ENCODE measurements at places on chromosomes 4 and X.

DNA sequence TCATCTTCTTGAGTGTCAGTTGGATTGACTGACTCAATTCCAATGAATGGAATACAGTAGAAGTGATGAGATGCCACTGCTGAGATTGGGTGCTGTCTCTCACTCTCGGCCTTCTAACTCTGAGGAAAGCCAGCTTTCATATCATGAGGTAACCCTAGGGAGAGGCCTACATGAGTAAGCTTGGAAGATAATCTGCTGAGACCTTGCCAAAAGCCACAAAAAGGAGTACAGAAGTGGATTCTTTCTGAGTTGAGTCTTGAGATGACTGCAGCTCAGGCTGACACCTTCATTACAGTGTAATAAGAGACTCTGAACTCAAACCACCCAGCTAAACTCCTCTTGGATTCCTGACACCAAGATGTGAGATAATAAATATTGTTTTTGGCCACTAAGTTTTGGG, 537.4 kb upstream of the MAGEB18 start:
- DNase-seq: no peak

DNA sequence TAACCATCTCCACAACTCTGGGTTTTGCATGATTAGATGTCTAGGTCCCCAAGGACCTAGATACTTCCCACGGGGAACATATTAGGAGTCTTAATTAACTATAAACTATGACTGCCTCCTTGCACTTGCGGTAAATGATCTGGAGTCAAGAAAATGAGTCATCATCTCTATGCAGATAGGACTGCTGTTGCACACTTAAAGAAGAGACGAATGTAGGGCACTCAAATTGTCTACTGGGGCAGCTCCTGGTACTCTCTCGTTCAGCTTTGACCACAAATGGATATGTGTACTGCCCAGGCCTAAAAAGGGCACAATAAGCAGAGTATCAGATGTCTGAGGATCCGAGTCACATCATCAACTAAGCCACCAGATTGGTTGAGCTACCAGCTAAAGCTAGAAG, 1783.4 kb upstream of the AGA start:
- DNase-seq: no peak

DNA sequence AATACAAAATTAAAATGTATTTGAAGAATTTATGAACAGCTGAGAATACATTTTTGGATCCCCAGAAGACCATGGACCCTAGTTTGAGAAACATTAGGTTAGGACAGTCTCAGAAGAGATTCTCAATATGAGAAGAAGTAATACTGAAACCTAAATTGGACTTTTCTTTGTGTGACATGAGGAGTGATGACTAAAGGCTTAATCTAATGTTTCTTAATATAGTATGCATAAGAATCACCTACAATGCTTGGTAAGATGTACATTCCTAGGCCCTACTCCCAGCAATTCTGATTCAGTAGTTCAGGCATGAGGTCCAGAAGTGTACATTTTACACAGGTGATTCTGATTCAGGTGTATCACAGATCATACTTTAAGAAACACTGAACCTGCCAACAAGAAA, 31.6 kb upstream of the HUWE1 start:
- no peak for DNase-seq

DNA sequence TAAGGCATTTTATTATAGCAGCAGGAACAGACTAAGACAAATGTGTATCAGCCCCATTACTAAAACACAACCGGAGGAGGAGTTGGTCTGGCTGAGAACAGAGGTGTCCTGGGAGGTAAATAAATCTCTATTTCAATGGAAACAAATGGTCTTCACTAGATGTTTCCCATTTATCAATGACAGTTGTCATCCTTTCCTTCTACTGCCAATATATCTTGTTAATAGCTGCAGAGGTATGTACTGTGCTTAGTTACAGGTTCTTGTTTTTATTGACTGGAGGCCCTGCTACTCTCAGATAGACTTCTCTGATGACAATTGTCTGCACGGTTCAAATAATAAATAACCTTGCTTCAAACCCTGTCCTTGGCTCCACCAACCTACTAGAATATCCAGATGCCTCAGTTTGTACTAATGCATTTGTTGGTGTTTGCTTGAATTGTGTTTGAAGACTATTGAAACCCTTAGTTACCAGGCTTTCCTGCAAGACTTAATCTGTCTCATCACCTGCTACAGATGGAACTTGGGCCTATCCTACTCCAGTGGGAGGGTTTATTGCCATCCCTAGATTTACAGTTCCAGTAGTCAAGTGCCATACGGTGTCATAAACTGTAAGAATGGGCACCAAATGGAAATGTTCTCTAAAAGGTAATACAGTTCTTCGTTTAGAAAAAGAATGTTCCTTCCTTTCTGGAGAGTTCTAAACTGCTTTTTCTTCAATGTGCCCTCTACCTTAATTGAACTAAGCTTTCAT, 29.8 kb upstream of the HPGDS start:
- no peak for DNase-seq

- no peak for DNase-seq
Observed at GRCh38 chr4:52676536-52676935, 17.4 kb upstream of the USP46 start.

DNA sequence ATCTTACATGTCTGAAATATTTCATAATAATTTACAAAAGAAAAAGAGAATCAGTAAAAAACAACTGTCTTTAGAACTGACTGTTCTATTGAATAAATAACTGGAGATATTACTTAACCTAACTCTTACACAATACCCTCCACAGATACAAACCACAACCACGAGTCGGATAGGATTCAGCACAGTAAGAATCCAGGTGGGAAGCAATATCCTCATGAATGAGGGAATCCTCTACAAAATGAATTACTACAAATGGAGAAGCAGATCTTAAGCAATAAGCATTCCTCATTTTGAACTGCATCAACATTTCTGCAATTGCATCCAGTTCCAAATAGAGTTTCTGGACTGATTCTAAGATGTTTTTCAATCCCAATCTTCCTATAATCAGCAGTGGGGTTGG, 227.1 kb downstream of the SH2D1A start:
- no peak for DNase-seq

GRCh38 chrX:20414066-20414465, 147.4 kb upstream of the RPS6KA3 start:
- no peak for DNase-seq

DNA sequence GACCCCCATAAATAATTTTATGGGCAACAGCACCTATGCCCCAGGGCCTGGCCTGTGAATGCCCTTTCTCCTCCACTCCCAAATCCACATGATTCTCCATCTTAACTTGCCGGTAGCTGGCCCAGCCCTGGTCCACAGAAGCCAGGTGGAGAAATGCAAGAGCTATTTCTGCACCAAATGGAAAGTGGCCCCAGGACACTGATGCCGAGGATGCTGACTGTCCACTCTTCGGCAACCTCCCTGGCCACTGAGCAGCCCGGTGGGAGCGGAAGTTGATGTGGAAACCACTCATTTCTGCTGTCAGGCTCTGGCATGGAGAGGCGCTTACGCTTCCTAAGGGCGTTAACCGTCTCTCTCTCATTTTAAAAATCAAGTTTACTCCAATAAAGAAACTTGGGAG, 58.8 kb downstream of the JAKMIP1 start:
- no peak for DNase-seq

GRCh38 chr4:137892134-137892533, 350.0 kb downstream of the SLC7A11 start:
- DNase-seq: no peak

- DNase-seq: no peak
Observed at GRCh38 chrX:6223516-6223915, 5.2 kb downstream of the NLGN4X start.

DNA sequence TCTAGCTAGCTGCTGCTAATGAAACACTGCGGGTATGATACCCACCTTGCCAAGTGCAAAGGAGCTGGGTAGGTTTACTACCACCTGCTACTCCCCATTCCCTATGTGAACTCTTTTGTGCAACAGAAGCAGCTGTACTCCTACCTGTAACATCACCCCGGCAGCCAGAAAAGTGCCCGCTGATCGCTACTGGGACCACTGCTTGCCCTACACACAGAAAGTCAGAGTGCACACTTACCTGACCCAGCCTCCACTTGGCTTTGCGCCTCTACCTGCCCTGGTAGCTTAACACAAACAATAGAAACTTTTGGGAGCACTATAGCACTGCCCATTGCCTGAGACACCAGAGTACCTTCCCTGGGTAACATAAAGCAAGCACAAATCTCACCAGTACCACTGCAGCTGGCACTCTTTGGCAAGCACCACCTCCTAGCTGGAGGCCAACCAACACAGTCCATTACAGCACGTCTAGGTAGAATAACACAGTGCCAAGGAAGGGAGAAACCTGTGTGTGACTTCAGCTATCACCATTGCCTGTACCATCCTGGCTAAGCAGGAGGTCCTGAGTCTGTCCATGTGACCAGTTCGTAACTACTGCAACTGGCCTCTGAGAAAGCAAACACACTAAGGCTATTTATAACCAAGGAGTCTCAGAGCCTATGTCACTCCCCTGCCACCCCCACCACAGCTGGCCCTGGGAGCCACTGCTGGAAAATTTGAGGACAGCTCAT, 80.1 kb downstream of the CENPC start:
- DNase-seq: no peak

- DNase-seq: peak; percentile 69
Observed at GRCh38 chr4:53592122-53592521, 836 bp upstream of the LNX1 start.

- peak; percentile 69 for DNase-seq
Observed at GRCh38 chrX:9147726-9148125, 113.8 kb upstream of the FAM9B start.

- DNase-seq: peak; percentile 87
Observed at GRCh38 chrX:129957241-129958082, 25.0 kb upstream of the BCORL1 start.

- no peak for DNase-seq
Observed at GRCh38 chrX:113980953-113981352, 602.9 kb upstream of the HTR2C start.

- peak; percentile 87 for DNase-seq
Observed at GRCh38 chr4:38759113-38759789, 23.5 kb downstream of the TLR10 start.

DNA sequence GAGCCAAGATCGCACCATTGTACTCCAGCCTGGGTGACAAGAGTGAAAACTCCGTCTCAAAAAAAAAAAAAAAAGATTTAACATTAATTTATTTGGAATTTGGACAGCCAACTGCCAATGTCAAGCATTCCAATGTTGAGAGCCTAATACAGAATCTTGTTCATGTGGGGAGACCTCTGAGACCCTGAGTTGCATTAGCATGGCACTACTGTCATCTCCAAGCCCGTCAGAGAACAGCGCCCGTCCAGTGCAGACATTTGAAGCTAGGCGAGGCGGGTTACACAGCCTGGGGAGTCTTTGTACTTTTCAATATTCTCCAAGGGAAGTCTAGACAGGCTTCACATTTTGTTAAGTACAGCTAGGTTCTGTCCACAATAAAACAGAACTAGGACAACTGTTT, 126.7 kb downstream of the CHRNA9 start:
- no peak for DNase-seq

- no peak for DNase-seq
Observed at GRCh38 chrX:21476909-21477308, 102.7 kb downstream of the CNKSR2 start.

GRCh38 chr4:169675825-169676224, 55.4 kb downstream of the CLCN3 start:
- DNase-seq: no peak

GRCh38 chrX:118025226-118025625, 91.4 kb downstream of the KLHL13 start:
- DNase-seq: no peak

DNA sequence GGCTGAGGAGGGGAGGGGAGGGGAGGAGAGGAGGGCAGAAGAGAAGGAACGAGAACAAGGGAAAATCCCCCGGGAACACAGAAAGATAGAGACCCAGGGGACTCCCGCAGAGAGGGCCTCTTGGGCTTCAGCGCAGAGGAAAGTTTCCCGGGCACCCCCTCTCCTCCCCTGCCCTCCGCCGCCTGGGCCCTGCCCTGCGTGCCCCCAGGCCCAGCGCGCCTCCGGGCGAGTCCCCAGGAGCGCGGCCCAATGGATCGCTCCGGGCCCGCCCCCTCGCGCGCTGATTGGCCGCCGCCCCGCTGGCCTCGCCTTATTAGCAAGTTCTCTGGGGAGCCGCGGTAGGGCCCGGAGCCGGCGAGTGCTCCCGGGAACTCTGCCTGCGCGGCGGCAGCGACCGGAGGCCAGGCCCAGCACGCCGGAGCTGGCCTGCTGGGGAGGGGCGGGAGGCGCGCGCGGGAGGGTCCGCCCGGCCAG, at the start of gene MSX1:
TSS of gene MSX1 (plus strand) at position 341 of the 474 bp plus-strand sequence. CDS start 235 bp downstream, outside the sequence.
- DNase-seq: peak; percentile 97

DNA sequence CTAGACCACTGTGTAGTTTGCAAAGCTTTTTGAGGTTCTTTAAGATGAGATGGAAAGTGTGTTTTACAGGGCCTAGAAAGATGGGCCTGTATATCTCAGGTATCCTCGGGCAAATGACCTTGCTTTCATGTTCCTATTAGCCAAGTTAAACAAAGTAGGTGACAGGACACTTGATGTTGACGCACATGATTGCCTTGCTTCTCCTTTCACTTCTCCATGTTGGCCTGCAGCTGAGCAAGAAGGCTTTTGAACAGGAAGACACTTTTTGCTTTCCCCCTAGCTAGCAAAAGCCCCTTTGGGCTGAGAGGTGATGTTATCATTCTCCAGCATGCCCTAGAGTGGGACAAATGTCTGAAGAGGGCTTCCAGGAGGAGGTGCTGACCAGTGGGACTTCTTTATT, 202.1 kb downstream of the GPC3 start:
- DNase-seq: no peak

DNA sequence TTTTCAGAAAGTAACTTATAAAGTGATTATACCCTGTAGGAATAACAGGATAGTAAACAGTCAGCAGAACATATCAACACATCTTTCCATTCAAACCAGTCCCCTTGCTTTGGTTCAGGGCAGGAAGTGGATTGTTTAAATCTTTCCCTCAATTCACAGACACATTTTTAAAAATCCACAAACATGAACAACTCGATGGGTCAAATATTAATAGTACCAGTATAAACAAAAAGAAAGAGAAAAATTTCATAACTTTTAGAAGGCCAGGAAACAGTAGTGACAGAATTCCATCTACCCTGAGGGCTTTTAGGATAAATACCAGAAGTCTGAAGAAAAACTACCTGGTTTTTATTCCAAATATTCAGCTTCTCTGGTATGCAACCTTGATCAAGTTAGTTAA, 1072.8 kb upstream of the PABPC4L start:
- no peak for DNase-seq

GRCh38 chrX:109352066-109352588, 129.8 kb downstream of the GUCY2F start:
- DNase-seq: no peak

- no peak for DNase-seq
Observed at GRCh38 chrX:40391662-40392061, 189.1 kb upstream of the ATP6AP2 start.

GRCh38 chr4:121464854-121465253, 84.0 kb upstream of the QRFPR start:
- DNase-seq: no peak

DNA sequence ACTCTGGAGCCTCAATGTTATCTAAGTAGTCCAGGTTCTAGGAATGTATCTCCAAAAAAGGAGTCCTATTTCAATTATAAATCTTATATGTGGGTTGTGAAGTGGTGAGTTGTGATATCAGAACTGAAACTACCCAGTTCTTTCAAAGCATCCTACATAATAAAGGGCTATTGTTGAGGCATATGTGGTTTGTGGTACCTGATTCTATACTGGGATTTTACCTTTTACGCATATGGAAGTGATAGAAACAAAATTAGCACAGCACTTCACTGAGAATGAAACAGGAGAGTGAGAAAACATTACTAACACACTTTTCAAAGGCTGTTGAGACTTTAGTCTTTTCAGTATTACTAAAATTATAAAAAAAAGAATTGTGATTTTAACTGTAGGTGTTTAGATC, 417.7 kb upstream of the GALNT7 start:
- DNase-seq: no peak

GRCh38 chr4:83276299-83277040, 8.1 kb downstream of the COQ2 start:
- no peak for DNase-seq

Measured in endodermal cell (in vitro differentiated cells).